ENCODE measurements at places on chromosomes 13 and 19.

GRCh38 chr19:8501981-8502380 is 459 bp downstream of the PRAM1 start:
- DNase-seq: no peak

DNA sequence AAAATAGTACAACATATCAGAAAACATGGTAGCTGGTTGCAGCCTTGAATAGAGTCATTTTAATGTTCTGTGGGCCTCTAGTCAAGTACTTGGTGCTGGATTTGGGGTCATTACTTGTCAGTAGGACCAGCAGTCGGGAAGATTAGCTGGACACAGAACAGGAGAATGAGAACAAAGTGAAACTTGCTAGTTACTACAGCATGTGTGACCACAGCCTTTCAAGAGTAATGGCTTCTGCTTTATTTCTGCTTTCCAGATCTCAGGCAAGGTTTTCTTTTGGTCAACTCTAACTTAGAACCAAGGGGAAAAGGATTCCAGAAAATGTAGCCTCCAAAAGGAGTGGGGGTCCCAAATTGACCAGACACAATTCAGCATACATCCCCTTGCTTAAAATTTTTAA is 17.1 kb upstream of the VWA8 start:
- no peak for DNase-seq

DNA sequence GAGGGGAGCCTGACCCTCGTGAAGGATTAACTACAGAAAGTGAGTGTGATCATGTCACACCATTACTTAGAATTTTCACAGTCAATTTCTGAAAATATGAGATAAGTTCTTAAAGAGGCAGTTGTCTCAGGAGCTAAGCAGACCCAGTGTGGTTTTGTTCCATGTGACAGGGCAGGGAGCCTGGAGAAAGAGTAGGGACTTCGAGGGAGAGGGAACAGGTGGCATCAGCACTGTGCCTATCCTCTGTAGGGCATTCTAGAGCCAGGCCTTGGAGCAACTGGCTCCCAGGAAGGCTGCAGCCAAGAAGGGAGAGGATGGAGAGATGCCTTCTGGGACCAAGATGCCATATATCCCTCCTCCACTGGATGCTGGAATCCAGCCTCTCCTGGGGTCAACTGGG is 183.0 kb downstream of the TSHZ3 start:
- DNase-seq: no peak

DNA sequence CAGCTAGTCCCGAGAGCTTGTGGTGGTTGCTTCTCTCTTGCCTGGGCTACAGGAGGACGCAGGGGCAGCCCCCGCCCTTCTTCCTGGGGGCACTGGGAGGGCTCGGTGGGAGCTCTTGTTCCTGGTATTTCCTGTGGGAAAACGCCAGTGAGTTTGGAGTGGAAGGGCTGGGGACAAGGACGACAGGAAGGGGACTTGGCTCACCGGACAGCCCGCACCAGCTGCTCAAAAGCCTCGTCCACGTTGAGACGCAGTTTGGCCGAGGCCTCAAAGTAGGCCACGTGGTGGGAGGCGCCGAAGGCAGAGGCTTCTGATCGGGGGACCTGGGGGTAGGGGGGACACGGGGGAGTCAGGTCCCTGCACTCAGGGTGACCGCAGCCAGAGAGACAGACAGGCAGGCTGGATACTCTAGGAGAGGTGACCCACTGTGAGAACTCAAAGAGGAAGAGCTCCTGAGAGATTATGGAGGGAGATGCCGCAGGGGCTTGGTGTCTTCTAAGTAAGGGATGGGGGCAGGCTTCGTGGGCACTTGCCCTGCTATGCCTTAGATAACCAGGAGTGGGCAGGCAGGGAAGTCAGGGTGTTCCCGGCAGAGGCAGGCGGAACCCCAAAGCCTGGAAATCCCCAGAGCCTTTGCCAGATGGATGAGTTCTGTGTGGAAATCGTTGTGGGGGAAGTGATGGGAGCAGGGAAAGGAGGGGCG is 4.3 kb downstream of the RRAS start:
- no peak for DNase-seq

DNA sequence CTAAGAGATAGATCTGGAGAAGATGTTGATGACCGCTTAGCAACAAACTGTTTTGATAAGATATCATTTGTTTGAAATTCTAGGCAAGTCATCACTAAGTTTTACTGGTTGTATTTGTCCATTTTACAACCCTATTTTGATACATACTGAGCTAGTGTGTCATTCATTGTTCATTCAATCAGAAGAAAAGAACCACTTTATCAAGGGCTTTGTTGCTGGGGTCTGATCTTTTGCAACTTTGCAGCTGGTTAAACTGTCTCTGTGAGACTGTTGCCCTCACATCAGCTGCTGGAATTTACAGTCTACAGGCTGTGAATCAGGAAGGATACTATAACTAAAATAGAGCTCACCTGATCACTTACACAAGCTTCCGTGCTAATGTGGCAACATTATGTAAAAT is 290.5 kb downstream of the RFC3 start:
- DNase-seq: no peak

DNA sequence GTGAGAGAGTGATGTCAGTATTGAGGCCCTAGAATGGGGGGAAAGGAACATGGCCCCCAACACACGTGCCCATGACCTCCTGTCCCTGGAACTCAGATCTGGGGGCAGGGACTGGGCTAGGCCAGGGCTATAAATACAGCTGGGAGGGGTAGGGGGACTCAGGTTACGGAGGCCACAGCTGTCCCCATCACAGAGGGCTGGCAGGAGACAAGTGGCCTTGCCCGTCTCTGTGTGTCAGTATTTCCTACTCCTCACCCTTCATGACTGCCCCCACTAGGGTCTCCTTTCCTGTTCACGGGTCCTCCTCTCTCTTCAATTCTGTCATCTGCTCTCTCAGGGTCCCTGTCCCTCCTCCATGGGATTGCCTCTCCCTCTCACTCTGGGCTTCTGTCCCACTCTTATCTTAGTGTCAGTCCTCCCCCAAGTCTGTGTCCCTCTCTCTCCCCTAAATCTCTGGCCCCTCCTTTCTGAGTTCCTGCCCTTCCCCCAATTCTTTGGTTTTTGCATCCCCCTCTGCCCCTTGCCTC is 687 bp upstream of the HRC start:
- no peak for DNase-seq

DNA sequence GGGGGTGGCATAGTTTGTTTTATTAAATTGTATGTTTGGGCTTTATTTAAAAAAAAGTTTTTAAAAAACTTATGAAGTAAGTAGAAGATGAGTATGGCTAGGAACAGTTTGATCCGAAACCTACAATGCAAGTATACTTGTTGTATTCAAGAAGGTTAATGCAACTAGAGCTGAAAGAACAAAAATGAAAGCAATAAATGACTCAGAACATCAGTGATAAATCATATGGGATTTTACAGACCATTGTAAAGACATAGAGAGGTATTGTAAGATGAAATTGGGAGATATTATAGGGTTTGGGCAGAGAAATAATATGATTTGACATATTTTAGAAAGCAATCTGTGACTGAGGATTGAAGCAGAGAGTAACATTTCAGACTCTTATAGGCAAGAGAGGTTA is 1135.3 kb downstream of the SLITRK5 start:
- DNase-seq: no peak

- no peak for DNase-seq
These were observed 32.8 kb downstream of the ELF1 start for GRCh38 chr13:40986101-40986856.

GRCh38 chr13:25380082-25380481 is 8.3 kb downstream of the ATP8A2 start:
- DNase-seq: no peak

All from GM19239 (cell line).